NCI-H526 treated with DMSO at 0.1 percent for 48 hours (cell line): ENCODE measurements at places on chromosomes 2 and 18.
A peak's percentile ranks its signal among the peaks of the same experiment; 100 is the strongest.

DNA sequence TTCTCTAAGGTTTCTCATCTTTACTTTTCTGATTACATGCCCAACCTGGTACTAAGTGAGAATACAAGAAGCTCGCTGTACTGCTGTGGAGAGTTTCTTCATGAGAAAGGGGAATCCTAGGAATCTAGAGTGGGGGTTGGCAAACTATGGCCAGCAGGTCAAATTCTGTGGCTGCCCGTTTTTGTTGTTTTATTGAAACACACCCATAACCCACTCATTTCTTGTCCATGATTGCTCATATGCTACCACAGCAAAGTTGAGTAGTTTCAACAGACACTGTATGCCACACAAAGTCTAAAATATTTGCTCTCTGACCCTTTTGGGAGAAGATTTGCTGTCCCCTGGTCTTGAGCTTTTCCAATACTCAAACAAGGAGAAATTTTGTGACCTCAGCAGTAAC lies 58.8 kb downstream of the C2orf74 start:
- no peak for DNase-seq

DNA sequence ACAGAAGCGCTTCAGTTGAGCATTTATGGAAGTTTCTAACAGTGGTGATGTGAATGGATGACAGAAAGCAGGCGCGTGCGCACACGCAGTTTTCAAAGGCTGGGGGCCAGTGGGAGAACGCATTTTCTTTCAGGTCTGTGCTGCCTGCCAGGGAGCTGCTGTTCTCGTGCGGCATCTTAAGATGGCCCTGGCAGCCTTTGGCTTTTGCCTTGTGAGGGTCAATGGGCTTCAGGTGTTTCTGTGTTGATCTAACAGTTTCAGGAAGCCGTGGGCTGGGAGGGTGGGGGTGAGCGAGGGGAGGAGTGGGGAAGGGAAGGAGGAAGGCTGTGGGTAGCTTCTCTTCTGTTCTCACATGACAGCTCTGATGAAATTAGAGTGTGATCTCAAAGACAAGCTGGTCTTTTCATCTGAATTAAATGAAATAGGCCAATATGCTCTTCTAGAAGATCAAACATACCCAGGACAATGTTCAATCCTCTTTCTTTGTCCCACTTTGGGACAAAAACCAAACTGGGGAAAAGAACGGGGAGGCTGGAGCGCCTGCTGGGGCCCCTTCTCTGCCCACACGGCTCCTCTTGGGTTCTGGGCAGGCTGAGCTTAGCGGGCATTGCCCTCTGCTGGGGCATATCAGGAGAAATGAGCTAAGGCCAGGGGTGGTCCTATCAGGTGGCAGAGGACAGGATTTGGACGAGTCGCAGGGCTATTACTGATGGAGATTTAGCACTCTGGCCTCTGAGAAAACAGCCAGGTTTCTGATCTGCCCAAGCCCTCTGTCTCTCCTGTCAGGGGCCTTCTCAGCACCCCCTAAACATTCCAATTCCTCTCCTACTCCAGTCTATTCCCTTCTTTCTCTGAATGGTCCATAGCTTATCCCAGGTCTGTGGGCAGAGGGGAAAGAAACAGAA lies 126.2 kb upstream of the LGALSL start:
- peak; percentile 72 for DNase-seq

DNA sequence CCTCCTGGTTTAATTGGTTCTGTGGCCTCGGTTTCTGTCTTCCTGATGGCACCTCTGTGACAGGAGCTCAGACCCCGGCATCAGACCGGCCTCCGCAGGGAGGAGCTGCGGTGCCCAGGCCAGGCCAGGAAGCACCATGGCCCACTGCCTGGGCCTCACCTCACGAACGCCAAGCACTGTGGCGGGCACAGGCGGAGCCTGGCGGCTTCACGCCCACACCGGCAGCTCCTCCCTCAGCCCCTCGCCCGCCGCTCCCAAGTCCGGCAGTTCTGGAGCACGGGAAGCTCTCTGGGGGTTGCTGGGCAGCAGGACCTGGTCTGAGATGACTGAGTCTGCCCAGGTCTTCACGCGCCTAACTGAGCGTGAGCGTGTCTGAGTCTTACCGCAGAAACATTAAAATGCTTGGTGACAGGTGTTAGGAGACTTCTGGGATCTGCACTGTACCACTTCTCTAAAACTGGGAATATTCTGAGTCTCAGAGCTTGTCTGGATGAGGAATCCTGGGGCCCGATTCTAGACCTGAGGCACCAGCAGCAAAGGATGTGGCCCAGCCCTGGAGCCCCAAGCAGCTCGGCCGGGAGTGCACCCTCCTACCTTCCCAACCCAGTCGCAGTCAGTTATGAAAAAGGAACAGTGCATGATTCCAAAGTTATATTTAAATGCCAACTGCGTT lies 21.9 kb downstream of the RTP5 start:
- no peak for DNase-seq

GRCh38 chr2:78614726-78615125 lies 410.8 kb upstream of the REG3G start:
- DNase-seq, result no peak

- no peak for DNase-seq
Observed at GRCh38 chr2:85666435-85667316, 1.3 kb downstream of the SFTPB start.

DNA sequence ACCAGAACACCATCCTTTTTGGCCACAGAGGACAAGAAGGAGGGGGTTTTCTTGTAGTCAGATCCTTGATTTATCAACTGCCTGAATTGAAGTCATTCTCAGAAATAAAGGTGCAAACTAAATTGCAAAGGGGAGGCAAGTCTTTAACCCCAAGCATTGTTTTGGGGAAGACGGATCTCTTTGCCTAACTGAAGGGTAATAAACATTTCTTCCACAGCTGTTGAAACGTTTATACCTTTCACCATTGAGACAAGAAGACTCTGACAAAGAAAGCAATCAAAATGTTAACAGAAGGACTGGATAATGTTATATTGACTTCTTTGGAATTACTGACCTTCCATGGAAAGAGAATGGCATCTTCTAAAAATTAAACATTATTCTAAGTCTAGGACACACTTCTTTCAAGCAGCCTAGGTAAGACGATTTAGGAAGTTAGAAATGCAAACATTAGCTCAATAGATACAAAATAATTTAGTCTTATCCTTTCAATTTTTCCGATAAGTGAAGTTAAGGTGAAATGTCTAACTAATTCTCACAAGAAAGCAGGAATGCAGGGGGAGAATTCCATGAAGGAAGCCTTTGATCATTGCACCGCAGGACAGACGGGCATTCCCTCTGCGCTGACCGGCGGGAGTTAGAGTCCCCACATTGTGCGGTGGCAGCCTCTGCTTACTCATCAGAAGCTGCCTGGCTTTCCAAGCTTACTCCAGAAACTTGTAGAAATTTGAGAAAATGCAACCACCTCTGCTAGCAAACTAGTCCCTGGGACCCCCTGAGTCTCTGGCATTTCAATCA lies 69.4 kb upstream of the COPS8 start:
- DNase-seq, result no peak

GRCh38 chr2:134368009-134368817 lies 114.3 kb downstream of the MGAT5 start:
- DNase-seq, result no peak

DNA sequence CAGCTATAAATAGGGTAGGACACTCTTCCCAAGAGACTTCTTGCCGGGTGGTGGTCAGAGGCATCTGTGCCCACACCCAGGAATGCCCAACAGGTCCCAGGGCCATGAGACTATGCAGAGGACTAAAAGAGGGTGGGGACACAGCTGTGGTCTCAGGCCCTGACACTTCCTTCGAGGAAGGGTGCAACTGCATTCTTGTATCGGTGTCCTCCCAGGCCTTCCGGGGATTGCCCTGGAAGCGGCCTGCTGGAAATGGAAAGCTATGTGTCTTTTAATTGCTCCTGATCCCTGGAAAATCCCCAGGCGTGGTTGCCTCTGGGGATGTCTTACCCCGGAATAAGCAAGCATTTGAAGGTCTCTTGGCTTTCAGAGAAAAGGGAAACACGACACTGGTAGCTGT lies 176.7 kb downstream of the SOX11 start:
- DNase-seq, result no peak

DNA sequence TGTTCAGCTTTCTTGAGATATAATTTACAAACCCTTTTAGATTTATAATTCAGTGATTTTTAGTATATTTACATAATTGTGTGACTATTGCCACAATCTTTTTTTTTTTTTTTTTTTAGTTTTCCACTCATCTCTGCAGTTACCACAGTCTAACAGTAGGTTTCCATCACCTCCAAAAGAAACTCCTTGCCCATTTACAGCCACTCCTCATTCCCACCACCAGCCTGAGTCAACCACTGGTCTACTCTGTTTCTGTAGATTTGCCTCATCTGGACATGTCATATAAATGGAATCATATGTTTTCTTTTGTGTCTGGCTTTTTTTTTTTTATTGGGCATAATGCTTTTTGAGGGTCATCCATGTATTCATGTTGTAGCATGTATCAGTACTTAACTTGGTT lies 16.1 kb downstream of the MTX2 start:
- no peak for DNase-seq

DNA sequence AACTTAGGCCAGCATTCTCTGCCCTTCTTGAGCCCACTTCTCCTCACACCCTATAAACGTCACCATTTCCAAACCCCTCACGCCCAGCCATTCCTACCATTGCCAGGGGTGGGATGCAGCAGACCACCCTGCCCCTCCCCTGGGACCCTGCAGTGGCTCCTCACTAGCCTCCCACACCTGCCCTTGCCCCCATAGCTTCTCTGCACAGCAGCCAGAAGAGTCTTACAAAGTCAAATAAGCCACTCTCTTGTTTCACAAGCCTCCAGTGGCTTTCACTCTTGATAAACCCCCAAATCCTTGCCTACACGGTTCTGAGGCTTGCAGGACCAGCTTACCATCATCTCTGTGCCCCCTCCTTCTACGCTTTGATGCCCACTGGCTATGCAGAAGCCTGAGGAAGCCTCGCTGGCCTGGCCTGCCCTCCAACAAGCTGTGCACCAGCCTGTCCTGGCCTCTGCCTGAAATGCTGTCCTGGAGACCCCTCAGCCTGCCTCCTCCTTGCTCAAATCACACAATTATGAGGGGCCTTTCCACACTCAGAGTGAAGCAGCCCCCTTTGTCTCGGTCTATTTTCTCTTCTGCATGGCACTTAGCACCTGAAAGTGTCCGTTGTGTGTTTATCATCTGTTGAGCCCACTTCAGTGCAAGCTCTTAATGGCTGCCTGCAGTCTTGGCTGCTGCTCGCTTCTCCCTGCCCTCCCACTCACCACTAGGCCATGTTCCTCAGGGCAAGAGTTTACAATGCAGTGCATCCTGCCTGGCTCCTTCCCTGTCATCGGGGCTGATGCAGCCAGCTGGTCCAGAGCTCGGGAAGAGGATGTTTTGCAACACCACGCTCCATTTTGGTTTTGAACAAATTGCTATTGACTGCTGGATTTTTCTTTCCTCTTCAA lies 82.6 kb upstream of the RGPD5 start:
- DNase-seq, result no peak

DNA sequence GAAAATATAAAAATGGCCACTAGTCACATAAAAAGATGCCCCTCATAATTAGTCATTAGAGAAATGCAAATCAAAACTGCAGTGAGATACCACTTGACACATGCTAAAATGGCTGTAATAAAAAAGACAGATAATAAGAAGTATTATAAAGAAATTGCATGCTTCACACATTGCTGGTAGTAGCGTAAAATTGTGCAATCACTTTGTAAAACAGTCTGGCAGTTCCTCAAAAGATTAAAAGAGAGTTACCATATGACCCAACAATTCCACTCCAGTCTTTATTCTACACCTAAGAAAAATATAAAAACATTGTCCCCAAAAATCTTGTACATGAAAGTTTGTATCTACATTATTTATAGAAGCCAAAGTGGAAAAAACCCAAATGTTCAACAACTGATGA lies 170.6 kb upstream of the FIGN start:
- DNase-seq, result no peak

- DNase-seq, result no peak
Observed at GRCh38 chr2:239520811-239521517, 120.1 kb upstream of the HDAC4 start.

- no peak for DNase-seq
Observed at GRCh38 chr2:132715386-132716351, 45.7 kb upstream of the LYPD1 start.

DNA sequence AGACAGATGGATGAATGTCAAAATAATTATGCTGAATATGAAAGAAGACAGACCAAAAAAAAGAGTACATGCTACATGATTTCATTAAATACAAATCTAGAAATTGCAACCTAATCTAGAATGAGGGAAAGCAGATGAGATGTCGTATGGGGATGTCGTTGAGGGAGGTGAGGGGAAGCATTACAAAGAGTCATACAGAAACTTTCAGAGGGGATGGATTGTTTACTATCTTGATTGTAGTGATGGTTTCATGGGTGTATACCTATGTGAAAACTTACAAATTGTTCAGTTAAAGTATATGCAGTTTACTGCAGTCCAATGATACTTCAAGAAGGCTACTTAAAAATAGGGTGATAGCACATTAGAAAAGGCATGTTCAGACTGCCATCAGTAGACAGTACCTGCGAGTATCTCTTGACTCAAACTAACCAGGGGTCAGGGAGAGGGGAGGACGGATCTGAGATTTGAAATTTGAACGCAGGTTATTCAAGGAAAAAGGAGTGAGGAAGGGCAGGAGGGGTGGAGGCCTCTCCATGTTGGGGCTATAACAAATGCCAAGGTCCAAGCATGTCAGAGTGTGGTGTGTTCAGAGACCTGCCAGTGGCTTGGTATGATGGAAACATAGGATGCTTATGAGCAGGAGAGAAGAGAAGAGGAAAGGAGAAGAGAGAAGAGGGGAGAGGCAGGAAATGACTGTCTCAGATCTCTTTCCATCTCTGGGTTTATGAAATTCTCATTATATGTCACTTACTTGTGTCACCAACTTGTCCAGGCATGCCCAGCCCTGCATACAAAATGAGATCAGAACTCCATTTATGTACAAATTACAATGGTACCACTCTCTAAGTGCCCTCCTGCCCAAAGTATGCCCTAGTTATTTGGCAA lies 257.3 kb upstream of the CXCR4 start:
- DNase-seq, result no peak

GRCh38 chr2:168751104-168751740 lies 51.2 kb upstream of the NOSTRIN start:
- no peak for DNase-seq

DNA sequence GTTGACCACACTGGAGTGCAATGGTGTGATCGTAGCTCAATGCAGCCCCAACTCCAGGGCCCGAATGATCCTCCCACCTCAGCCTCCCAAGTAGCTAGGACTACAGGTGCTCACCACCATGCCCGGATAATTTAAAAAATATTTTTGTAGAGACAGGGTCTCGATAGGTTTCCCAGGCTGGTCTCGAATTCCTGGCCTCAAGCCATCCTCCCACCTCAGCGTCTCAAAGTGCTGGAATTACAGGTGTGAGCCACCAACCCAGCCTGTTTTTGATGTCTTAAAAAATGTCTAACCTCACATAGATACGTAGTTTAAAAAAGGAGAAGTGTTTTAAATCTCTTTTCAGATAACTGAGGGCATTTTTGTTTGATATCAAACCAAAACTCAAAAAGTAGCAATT lies 37.6 kb downstream of the IMPA2 start:
- no peak for DNase-seq

GRCh38 chr2:122139739-122140420 lies 384.4 kb downstream of the TSN start:
- no peak for DNase-seq

- no peak for DNase-seq
Observed at GRCh38 chr2:200363279-200363678, 56.8 kb downstream of the SPATS2L start.
